ENCODE measurements at places on chromosomes 13 and 19. TPM values are rescaled to one million over a fixed set of nuclear protein-coding genes. Genes with fewer than 3 reads are reported as not detected.

GRCh38 chr13:42747399-42747873 lies 33.9 kb upstream of the FAM216B start:
- no peak overlapping the region for H3K27ac ChIP-seq
- no peak for DNase-seq
- H3K27me3 ChIP-seq = no peaks in the 10 kb centered on the region
- no peaks in the 10 kb centered on the region for H3K36me3 ChIP-seq
- H3K4me1 ChIP-seq = peaks cover 22% of the 10 kb centered on the region

Gene TPTE2
- not detected for polyA plus RNA-seq

Gene ZNF823
- polyA plus RNA-seq = 5.5 TPM

DNA sequence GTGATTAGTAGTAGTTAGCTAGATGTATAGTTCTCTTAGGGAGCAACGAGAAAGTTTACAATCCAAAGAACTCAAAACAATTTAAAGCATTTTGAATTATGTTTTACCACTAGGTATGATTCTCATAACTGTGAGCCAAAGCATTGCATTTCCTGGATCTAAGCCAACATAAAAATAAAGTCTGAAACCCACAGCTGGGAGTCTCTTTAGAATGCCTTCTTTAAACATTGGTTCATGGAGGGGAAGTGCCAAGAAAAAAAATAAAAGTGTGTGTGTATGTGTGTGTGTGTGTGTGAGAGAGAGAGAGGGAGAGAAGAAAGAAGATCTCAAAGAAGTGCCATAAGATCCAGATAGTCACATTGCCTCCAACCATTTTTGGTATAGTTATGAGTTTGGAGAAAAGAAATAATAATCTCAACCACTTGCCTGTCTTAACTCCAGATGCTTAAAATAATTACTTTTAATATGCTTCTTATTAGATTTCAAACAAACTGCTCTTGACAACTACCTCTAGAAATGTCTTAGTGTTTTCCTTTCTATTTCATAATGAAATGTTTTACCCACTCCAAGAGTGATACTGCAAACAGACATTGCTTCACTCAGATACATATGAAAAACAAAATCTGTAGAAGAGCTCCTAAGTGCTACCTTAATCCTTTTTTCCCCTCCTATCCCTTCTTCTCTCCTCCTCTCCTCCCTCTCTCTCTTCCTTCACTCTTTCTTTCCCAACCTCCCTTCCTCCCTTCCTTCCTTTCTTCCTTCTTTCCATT lies 554.1 kb downstream of the KCTD12 start:
- H3K27ac ChIP-seq = no peak overlapping the region
- H3K4me3 ChIP-seq = no peak overlapping the region
- H3K27me3 ChIP-seq = no peaks in the 10 kb centered on the region
- H3K4me1 ChIP-seq = no peaks in the 10 kb centered on the region

Gene DGKH
- 1.2 TPM for polyA plus RNA-seq

DNA sequence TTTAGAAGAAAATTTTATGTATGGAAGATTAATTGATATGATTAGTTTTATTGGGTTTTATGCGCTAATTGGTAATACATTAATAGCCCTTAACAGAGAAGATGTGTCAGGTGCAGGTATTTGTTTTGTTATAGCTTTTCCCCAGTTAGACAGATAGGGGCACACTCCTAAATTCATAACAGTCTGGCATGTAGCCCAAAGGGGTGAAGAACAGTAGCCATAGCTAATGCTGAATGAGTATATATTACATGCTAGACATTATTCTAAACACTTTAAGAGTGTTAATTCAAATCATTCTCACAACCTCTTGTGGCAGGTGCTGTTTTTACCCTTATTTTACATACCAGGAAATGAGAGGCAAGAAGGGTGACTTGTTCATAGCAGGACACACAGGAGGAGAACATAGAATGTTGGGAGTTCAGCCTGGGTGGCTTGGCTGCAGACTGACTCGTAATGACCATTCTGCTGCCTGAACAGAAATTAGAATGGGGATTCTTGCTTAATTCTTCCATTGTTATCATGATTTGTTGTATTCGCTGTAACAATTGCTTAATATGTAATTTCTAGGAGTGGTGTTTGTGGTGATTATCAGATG lies 20.1 kb downstream of the PCCA start:
- H3K27me3 ChIP-seq = no peaks in the 10 kb centered on the region
- H3K4me3 ChIP-seq = no peak overlapping the region
- DNase-seq = no peak
- peaks cover 3% of the 10 kb centered on the region for H3K4me1 ChIP-seq

GRCh38 chr19:41802770-41803169 lies 6.4 kb downstream of the CEACAM3 start:
- DNase-seq = no peak
- H3K4me3 ChIP-seq = no peak overlapping the region
- no peaks in the 10 kb centered on the region for H3K36me3 ChIP-seq
- no peaks in the 10 kb centered on the region for H3K4me1 ChIP-seq

DNA sequence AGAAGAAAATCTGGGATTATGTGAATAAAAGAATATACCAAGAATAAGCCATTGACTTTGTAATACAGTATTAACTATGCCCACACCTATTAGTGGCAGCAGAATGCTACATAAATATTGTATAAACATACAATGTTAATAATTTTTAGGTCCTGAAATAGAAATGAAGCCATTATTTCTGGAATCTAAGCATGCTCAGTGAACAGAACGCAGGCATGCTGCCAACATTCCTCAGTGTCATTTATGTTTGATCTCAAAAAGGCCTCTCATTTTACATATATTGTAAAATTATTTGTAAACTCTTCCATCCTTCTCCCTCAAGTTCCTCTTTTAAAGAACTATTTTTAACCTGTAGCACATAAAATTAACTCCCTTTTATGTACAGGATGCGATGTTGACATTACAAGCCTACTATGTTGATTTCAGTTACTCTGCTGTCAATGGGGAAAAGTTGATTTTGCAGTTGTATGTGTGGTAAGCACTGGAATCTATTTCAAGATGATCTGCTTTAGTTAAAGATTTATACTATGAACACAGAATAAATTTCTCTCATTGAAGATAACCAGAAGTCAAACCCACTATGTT lies 118.8 kb downstream of the VWA8 start:
- no peaks in the 10 kb centered on the region for H3K27me3 ChIP-seq
- H3K4me1 ChIP-seq = no peaks in the 10 kb centered on the region
- DNase-seq = no peak

GRCh38 chr13:100514788-100515409 lies 73.7 kb downstream of the GGACT start:
- no peak overlapping the region for H3K4me3 ChIP-seq
- no peak overlapping the region for H3K27ac ChIP-seq
- DNase-seq = peak; percentile 76
- no peaks in the 10 kb centered on the region for H3K36me3 ChIP-seq
- H3K4me1 ChIP-seq = peaks cover 3% of the 10 kb centered on the region

DNA sequence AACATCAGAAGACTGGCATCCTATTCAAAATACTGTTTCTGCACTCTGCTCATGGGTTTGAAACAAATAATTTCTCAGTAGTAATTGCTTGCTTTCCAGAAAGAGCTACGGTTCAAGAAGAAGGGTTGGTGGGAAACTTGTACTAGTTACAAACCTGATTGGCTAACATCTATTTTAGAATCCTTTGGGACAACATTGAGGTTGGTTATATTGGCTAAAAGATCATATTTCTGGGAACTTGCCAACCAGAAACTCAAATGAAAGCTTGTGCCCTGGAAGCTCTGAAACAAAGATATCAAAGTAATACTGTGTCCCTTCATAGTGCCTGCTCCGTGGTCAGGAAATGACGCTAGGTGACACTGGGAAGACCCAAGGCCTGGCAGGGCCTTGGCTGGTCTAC lies 141.7 kb downstream of the LACC1 start:
- no peak for DNase-seq
- H3K4me1 ChIP-seq = no peaks in the 10 kb centered on the region
- H3K36me3 ChIP-seq = no peaks in the 10 kb centered on the region
- no peak overlapping the region for H3K27ac ChIP-seq

Gene SHISA2
- polyA plus RNA-seq = 0.06 TPM

- no peaks in the 10 kb centered on the region for H3K4me1 ChIP-seq
- no peak overlapping the region for H3K27ac ChIP-seq
- H3K36me3 ChIP-seq = peaks cover 89% of the 10 kb centered on the region
- no peaks in the 10 kb centered on the region for H3K27me3 ChIP-seq
- H3K4me3 ChIP-seq = no peak overlapping the region
- no peak for DNase-seq
Observed at GRCh38 chr19:11780431-11781020, 13.7 kb downstream of the ZNF441 start.

Gene OR7C1
- polyA plus RNA-seq = 0.01 TPM

GRCh38 chr13:75008926-75009325 lies 473.0 kb downstream of the TBC1D4 start:
- H3K27me3 ChIP-seq = no peaks in the 10 kb centered on the region
- DNase-seq = no peak
- no peaks in the 10 kb centered on the region for H3K36me3 ChIP-seq
- no peak overlapping the region for H3K4me3 ChIP-seq
- H3K27ac ChIP-seq = no peak overlapping the region
- H3K4me1 ChIP-seq = no peaks in the 10 kb centered on the region

GRCh38 chr13:48094404-48094780 lies 512 bp downstream of the MED4 start:
- peak overlapping the region; percentile 88 for H3K27ac ChIP-seq
- peak overlapping the region; percentile 100 for H3K4me3 ChIP-seq
- DNase-seq = no peak
- H3K4me1 ChIP-seq = peaks cover 32% of the 10 kb centered on the region
- H3K27me3 ChIP-seq = no peaks in the 10 kb centered on the region

DNA sequence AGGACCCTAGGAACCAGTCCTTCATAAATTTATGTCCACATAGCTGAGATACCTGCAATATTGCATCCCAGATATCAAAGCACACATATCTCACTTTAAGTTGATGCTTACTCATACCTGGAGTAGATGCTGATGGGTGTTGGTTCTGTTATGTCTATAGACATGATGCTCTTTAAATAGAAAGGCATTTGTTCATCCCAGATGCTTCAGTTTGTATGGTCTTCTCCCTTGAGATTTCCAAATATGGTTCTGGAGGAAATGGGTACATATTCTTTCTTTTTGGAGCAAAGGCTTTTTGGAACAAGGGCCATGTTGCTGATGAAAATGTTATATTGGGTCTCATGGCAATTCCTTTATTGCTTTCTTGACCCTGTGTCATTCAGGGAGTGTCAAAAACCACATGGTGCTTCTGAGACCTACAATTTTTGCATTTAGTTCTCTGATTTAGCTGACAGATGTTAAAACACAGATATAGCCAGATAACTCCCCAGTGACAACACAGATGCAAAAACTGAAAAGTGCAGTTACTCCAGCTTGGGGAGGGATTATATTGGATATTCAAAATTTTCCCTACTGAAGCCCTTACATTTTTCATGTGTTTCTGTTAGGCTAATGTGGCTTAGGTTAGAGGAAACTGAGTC lies 211.4 kb downstream of the KCNRG start:
- H3K36me3 ChIP-seq = no peaks in the 10 kb centered on the region
- H3K27ac ChIP-seq = no peak overlapping the region
- peaks cover 19% of the 10 kb centered on the region for H3K4me1 ChIP-seq
- no peak for DNase-seq
- no peak overlapping the region for H3K4me3 ChIP-seq

Gene IRGC
- not detected for polyA plus RNA-seq

- no peak overlapping the region for H3K4me3 ChIP-seq
- H3K27ac ChIP-seq = no peak overlapping the region
- no peaks in the 10 kb centered on the region for H3K27me3 ChIP-seq
- no peak for DNase-seq
- H3K36me3 ChIP-seq = no peaks in the 10 kb centered on the region
- H3K4me1 ChIP-seq = no peaks in the 10 kb centered on the region
Observed at GRCh38 chr13:107020393-107020792, 452.5 kb upstream of the ARGLU1 start.

DNA sequence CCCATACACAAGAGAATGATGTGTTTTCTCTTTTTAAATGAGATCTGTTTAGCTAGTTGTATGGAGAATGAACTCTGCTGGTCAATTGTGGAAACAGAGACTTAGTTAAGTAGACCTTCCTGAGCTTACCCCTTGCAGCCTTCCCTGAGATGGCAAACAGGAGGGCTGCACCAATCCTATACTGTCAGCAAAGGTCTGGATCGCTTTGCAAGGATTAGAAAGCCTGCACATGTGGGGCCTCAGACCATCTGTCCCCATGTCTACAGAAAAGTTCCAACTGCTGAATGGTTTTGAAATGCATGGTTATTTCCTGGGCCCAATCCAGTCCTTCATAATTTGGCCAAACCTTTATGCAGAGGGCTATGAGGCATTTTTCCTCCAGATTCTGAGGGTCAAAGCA lies 183.9 kb upstream of the SLC10A2 start:
- no peak overlapping the region for H3K27ac ChIP-seq
- no peaks in the 10 kb centered on the region for H3K4me1 ChIP-seq
- H3K36me3 ChIP-seq = no peaks in the 10 kb centered on the region
- no peaks in the 10 kb centered on the region for H3K27me3 ChIP-seq
- no peak overlapping the region for H3K4me3 ChIP-seq

GRCh38 chr13:96527497-96527896 lies 437.6 kb downstream of the HS6ST3 start:
- no peak for DNase-seq
- no peak overlapping the region for H3K4me3 ChIP-seq
- no peaks in the 10 kb centered on the region for H3K27me3 ChIP-seq
- H3K27ac ChIP-seq = no peak overlapping the region

- H3K27ac ChIP-seq = peak within 1 kb of the TSS; percentile 97
- H3K4me3 ChIP-seq = peak within 1 kb of the TSS; percentile 68
- no peaks in the 10 kb centered on the region for H3K27me3 ChIP-seq
- H3K4me1 ChIP-seq = peaks cover 23% of the 10 kb centered on the region
- no peaks in the 10 kb centered on the region for H3K36me3 ChIP-seq
Observed at GRCh38 chr19:39539518-39540332, at the start of gene EID2. Gene EID2, minus strand, starts transcription at chr19:39540161. Its CDS starts 82 bp downstream, at chr19:39540079.

DNA sequence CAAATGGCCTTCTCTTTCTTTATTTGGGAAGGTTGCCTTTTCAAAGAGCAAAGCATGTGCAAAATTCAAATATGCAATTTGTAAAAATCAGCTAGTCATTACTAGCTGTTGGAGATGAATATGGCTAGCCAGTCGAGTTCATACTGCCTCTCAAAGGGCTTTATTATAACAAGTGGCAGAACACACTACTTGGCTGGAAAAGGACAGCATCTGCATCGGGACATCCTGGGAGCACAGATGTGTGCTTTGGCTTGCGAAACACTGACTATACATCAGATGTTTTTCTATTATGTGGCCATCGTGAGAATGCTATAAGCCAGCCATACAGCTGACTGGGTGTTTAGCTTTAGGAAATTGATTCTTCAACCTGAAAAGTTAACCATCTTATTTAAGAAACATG lies 424.2 kb downstream of the KCTD12 start:
- H3K4me1 ChIP-seq = no peaks in the 10 kb centered on the region
- no peaks in the 10 kb centered on the region for H3K36me3 ChIP-seq
- no peaks in the 10 kb centered on the region for H3K27me3 ChIP-seq
- H3K27ac ChIP-seq = no peak overlapping the region
- no peak for DNase-seq

GRCh38 chr13:47723898-47724297 lies 277.2 kb downstream of the SUCLA2 start:
- DNase-seq = no peak
- H3K4me3 ChIP-seq = no peak overlapping the region
- H3K27me3 ChIP-seq = no peaks in the 10 kb centered on the region
- no peaks in the 10 kb centered on the region for H3K4me1 ChIP-seq
- no peaks in the 10 kb centered on the region for H3K36me3 ChIP-seq

Gene FDX2
- polyA plus RNA-seq = 33.7 TPM

Measured in heart right ventricle (tissue), 16 donors.